ENCODE measurements at places on chromosomes 1 and 21.
A peak's percentile ranks its signal among the peaks of the same experiment; 100 is the strongest.

- DNase-seq = peak; percentile 83
Measured at GRCh38 chr1:214050513-214051401, 63.0 kb downstream of the PROX1 start.

DNA sequence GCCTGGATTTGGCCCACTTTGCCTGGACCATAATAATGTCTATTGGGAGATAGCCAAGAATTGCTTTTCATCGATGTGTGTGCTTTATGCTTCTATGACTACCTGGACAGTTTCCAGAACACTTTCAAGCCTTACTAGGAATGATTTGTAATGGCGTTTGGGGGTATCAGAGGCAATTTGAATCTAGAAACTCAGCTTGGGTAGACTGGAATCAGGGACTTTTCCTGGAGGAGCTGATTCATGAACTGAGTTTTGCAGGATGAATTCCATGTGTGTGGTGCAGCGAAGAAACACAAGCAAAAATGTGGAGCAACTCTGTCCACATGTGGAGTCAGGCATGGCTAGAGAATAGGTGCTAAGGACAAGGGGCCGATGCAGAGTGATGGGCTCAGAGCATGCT, 11.9 kb upstream of the TMEM61 start:
- no peak for DNase-seq

GRCh38 chr21:38244885-38245869, 11.6 kb upstream of the KCNJ15 start:
- DNase-seq = no peak

- DNase-seq = no peak
Measured at GRCh38 chr1:167416506-167416905, 101.8 kb downstream of the CD247 start.

DNA sequence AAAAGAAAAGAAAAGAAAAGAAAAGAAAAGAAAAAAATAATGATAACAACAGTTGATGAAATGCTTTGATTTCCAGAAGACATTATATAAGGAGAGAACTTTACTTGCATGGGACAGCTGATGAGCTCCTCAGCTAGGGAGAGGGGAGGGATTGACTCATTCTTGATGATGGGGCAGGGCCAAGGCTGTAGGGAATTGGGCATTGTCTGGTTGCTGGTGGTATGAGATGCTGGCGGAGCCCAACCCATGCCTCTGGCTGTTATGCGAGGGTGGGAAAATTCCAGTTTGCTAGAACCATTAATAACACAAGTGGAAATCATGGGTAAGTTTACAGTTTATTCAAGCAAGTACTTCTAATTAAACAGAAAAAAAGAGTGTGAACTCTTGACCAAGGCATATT, 36.0 kb upstream of the KIF26B start:
- DNase-seq = no peak

- peak; percentile 70 for DNase-seq
Measured at GRCh38 chr1:46401964-46402626, 8.0 kb downstream of the FAAH start.

DNA sequence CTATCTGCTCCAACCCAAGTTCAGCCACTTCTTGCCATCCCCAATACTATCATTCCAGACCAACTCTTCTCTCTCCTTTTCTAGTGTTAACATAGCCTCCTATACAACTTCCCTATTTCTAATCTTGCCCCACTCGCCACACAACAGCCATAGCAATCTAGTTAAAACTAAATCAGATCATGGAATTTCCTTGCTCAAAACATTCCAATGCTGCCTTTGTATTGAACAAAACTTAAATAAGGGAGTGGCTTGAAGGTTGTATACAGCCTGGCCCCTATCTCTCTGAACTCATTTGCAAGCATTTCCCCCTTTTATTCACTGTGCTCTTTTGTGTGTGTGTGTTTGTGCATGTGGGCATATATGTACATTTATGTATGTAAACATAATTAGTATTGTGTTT, 118.1 kb upstream of the SGIP1 start:
- DNase-seq = no peak

- no peak for DNase-seq
Measured at GRCh38 chr1:155976062-155976912, 2.1 kb downstream of the ARHGEF2 start.

GRCh38 chr1:38533772-38534472, 325.6 kb downstream of the RRAGC start:
- no peak for DNase-seq

DNA sequence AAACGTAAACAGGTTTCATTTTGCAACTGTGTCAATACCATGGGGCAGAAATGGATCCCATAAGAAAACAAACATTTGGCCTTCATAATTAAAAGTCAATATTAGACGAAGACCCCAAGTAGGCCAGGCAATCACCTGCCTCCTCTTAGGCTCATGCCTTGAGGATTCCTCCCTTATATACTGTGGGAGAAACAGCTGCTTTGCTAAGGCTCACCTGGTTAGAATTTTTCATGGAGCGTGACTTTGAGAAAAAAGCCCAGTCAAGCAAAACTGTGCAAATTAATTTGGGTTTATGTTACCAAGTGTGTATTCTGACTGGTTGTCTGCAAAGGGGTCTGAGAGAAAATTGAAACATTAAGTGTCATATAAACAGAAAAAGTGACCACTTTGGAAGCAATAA, 605.3 kb upstream of the USP24 start:
- no peak for DNase-seq

DNA sequence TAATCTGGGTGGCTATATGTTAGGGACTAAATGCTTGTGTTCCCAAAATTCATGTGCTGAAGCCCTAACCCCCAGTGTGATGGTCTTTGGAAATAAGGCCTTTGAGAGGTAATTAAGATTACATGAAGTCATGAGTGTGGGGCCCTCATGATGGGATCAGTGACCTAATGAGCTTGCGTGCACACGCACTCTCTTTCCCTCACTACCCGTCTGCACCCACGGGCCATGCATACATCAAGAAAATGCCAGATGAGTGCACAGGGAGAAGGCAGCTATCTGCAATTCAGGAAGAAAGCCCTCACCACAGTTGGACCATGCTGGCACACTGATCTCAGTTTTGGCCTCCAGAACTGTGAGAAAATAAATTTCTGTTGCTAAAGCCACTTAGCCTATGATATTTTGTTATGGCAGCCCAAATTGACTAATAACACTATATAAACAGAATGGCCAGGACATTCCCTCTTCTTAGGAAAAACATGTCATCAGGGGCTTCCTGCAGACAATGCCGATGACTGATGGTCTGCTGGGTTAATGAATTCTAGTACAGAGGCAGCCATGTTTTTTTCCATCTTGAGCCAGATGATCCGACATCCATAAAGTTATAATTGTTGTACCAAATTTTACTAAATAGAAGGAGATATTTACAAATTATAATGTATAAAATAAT, 18.1 kb upstream of the MYOG start:
- DNase-seq = no peak

DNA sequence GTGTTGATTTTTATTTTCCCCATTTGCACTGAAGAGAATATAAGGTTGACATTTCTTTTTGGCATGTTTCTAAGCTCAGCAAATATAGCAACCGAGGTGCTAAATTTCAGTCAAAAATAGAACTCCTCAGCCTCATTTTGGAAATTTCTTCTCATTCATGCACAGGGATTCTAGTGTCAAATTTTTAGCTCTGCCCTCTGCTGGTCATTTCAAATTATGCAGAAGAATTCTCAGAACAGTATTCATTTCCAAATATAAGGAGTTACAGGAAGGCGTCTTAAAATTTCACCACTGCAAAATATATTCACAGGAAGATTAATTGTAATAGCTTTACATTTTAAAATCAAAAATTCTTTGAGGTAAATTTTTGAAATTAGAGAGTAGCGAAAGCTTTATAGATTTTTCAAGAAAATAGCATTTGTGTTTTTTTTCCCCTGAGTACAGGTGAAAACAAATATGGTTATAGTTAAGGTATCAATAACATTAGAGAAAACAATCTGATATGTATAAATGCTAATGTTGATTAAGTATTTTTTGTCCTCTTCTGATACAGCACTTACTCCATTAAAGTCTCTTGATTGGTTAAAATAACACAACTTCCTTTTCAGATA, 57.9 kb downstream of the FMN2 start:
- DNase-seq = no peak

GRCh38 chr1:22248746-22249145, 105.8 kb upstream of the WNT4 start:
- DNase-seq = no peak

GRCh38 chr21:26210614-26211013, 40.0 kb upstream of the APP start:
- no peak for DNase-seq

GRCh38 chr1:6208723-6209660, 3.1 kb downstream of the RNF207 start:
- DNase-seq = no peak

DNA sequence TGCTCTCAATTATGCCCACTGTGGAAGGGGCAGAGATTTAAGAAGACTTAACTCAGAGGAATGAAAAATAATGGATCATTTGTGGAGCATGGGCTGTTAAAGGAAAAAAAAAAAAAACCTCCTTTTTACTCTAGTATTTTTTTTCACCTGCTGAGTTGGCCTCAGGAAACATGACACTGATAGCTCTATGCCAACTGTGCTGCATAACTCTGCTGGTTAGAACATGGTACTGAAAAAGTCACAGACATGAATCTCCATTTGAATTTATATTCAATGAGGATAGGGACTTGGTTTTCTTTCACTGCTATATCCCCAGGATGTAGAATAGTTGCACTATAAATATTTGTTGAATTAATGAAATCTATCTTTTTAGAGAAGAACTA, 86.1 kb upstream of the KIAA0040 start:
- DNase-seq = no peak

GRCh38 chr1:5311634-5312292, 657.4 kb downstream of the AJAP1 start:
- DNase-seq = no peak

- DNase-seq = no peak
Measured at GRCh38 chr1:3032371-3033039, 11.2 kb downstream of the ACTRT2 start.

DNA sequence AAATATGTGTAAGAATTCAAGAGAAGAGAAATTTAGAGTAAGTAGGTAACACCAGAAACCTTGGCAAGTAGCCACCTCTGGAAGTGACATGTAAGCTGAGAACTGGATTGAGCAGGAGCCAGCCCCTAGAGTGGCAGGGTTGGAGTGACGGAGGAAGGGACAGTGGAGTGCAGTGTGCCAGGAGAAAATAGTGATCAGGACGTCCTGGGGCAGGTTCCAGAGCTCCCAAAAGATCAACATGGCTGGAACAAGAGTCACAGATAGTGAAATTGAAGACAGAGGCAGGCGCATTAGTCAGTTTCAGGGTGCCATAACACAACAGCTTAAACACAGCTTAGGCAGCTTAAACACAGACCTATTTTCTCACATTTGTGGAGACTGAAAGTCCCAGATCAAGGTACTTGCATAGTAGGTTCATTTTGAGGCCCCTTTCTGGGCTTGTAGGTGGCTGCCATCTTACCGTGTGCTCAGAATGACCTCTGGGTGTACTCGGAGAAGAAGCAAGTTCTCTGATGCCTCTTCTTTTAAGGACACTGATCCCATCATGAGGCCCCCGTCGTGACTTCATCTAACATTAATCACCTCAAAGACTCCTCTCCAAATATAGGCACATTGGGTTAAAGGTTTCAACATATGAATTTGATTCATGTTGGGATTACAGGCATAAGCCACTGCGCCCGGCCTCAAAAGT, 37.2 kb downstream of the GNPAT start:
- peak; percentile 49 for DNase-seq

DNA sequence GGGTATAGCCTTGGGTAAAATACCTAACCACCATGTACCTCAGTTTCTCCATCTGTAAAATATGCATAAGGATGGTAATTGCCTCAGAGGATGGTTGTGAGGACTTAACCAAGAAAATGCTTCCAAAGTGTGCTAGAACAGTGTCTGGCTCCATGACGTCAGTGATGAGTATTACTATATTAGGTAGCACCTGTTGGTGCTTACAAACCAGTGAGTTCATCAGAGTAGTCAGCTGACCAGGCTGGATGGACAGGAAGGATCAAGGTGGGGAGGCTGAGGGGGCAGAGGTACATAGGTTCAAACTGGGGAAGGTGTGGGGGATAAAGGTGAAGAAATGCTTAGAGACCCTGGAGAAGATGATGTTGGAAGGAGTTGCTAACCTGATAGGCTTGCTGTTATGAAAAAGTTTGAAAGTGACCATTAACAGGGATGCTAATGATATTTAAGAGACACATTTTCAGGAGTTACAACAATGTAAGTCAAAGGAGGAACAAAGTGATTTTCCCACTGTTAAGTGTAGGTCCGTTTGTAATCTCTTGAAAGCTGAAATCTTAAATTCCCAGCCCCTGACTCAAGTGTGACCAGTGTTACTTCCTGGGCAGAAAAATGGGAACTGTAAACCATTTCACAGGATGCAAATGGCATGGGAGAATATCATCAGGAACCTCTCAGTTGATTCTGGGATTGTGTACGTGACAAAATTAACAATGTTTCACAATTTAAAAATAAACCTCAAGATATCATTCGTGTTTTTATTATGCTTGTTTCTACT, 4.4 kb downstream of the NTPCR start:
- no peak for DNase-seq

DNA sequence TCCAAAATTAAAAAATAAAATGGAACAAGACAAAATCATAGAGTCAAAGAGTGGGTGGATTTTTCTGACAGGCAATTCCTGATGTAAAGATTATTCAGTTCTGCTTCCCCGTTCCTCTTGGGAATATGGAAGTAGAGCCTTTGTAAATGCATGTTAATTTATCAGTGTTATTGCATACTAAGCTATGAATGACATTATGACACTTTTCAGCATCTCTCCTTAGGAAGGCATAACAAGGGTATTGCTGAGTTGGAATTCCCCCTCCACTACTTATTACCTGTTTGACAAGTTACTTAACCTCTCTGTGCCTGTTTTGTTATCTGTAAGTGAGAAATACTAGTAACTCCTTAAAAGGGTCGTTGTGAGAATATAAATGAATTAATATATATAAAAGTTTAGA, 640.4 kb downstream of the LMO4 start:
- no peak for DNase-seq

DNA sequence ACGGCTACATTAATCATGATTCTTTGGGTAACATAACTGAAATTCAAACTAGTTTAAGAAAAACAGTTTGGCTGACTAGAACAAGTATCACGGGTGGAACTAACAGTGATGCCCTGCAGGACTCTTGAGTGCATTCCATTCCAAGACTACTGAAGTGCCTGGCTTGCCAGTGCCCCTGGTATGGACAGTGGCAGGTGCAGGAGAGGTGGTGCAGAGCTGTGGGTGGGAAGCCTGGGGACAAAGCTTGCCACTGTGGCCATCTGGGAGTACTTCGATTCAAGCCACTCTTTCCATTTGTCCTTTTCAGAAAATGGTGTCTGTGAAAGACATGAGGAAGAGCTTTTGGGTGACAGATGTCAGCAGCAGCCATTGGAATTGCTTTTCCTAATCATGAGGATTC, 166.5 kb downstream of the RRAGC start:
- DNase-seq = no peak

DNA sequence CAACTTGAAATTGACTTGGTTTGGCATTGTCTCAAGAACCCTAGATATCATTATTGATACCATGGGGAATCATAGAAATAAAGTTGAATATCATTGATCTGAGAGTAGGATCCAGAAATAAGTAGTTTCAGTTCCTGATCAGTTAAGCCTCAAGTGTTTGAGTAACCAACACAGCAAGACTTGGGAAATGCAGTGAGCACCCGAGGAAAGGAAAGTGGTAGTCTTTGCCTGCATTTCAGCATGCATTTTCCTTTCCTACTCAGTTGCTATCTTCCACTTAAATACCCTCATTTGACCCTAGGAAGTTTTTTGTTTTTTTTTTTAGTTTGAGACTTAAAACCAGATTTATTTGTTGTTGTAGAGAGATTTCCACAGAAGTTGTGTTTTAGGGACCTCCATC, 18.9 kb downstream of the CLEC20A start:
- DNase-seq = no peak

GRCh38 chr1:23931491-23931880, 18.3 kb upstream of the CNR2 start:
- no peak for DNase-seq
